ENCODE measurements at places on chromosomes 11 and 22.

- no peak for DNase-seq
Observed at GRCh38 chr11:133064152-133064877, 468.0 kb downstream of the OPCML start.

DNA sequence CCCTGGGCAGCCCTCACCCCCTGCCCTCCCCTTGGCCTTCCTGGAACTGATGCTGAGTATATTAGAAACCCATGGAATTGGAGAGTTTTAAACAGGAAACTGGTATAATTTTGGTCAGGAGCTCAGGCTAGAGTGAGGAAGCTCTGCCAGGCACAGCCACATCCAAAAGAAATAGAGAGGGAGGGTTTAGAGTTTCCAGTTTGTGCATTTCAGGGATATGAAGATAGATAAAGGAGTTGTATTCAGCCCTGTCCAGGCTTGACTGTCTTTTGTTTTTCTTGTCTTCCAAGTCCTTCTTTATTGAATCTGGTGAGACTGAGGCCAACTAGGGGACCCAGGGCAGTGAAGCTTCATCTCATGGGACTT lies 71.8 kb downstream of the TSPAN18 start:
- DNase-seq: no peak

DNA sequence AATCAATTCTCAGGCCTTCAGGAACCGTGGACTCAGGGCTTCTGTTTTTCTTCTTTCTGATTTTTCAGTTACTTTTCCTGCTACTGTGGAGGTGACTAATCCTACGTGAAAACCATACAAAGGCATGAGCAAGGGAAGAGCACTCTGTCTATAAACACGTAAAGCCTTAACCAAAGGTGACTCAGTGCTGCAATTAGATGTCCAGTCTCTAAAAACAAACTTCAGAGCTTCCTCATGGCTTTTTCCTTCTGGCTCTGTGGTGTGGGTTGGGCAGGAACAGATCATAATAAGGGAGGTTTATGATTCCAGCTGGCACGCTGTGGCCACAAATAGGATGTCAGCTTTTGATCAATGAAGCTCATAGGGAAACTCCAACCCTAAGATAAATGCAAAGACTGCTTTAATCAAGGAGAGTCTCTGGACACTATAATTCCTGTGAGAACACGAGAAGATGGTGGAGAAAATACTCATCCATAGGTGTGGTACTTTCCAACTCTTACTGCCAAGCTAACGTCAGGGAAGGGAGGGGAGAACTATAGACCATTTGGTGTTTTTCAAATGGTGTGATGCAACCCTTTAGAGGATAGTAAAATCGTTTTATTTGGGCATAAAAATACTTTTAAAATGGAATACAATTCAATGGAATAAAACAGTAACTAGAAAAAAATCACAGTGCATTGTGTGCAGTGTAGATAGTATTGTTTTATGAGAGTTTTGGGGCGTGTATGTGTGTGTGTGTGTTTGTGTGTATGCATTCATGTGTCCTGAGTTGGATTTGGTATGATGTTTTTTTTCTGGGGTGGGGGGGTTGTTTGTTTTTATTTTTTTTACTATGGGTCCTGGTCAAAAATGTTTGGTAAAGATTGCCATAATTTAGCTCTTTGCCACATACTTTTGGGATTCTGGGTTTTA lies at the start of gene NXPE2:
NXPE2 (plus strand) TSS at position 403 of the 912 bp plus-strand sequence; CDS start at position 452, 49 bp downstream.
- no peak for DNase-seq

GRCh38 chr11:122923302-122923701 lies 40.7 kb downstream of the JHY start:
- no peak for DNase-seq

Data from GM06990 (cell line).